Activated CD4-positive, alpha-beta T cell treated with anti-CD3 and anti-CD28 coated beads, Interleukin-2, amount 50 U/mL, for 48 hours (primary cell): ENCODE measurements at places on chromosomes 4 and X.

GRCh38 chr4:140697709-140698560 is 58.2 kb downstream of the TBC1D9 start:
- DNase-seq, result no peak

DNA sequence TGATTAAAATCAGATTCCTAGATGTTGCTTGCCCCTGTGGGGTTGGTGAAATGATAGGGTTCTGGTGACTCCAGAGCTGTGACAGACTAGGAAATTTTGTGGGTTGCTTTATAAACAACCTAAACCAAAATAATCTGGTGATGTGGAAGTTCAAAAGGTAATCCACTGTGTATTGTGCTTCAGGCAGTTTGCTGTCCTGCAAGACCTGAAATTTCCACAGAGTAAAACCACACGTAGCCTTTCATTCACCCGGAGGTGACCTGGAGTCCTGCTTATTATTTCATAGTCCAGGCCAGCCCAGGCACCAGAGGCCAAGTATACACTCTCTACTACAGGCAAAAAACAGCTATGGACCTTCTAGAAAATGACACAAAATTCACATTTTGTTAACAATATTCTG is 114.6 kb upstream of the CBR4 start:
- no peak for DNase-seq

DNA sequence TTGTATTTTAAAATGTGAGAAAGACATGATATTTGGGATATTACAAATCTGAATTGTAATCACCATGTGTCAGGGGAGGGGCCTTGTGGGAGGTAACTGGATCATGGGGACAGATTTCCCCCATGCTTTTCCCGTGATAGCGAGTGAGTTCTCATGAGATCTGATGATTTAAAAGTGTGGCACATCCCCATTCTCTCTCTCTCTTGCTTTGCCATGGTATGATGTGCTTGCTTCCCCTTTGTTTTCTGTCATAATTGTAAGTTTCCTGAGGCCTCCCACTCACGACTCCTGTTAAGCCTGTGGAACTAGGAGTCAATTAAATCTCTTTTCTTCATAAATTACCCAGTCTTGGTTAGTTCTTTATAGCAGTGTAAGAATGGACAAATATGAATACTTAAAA is 39.0 kb downstream of the CCDC158 start:
- no peak for DNase-seq

- DNase-seq, result no peak
These were observed 13.5 kb downstream of the AMMECR1 start for GRCh38 chrX:110304371-110304770.

GRCh38 chr4:73718375-73719373 is 21.7 kb upstream of the CXCL8 start:
- no peak for DNase-seq

GRCh38 chr4:176309772-176310171 is 10.0 kb upstream of the SPCS3 start:
- no peak for DNase-seq

GRCh38 chr4:187849556-187850225 is 145.9 kb upstream of the ZFP42 start:
- DNase-seq, result no peak

GRCh38 chr4:54473077-54473545 is 184.6 kb upstream of the KIT start:
- no peak for DNase-seq

DNA sequence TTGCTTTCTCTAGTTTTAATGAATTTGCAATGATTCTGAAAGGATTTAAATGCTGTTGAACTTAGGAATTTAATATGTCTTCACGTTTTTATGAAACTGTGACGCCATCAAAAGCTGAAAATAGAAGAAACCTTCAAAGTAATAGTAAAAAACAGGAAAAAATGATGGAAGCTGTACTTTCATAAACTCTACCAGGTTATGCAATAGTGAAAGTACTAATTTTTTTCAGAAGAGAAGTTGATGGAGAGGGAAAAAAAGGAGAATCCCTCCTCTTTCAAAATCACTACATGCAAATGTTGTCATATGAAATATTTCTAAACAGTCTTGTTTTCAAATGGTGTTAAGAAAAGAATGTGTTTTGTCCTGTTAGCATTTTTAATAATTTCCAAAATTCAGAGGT is 73.6 kb downstream of the ZNF330 start:
- no peak for DNase-seq

DNA sequence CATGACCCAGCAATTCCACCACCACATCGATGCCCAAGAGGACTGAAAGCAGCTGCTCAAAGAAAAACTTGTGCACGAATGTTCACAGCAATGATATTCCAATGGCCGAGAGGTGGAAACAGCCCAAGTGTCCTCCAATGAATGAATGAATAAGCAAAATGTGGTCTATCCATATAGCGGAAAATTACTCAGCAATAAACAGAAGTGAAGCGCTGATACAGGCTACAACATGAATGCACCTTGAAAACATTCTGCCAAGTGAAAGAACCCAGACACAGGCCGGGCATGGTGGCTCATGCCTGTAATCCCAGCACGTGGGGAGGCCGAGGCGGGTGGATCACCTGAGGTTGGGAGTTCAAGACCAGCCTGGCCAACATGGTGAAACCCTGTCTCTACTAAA is 5.2 kb upstream of the SLC2A9 start:
- no peak for DNase-seq

DNA sequence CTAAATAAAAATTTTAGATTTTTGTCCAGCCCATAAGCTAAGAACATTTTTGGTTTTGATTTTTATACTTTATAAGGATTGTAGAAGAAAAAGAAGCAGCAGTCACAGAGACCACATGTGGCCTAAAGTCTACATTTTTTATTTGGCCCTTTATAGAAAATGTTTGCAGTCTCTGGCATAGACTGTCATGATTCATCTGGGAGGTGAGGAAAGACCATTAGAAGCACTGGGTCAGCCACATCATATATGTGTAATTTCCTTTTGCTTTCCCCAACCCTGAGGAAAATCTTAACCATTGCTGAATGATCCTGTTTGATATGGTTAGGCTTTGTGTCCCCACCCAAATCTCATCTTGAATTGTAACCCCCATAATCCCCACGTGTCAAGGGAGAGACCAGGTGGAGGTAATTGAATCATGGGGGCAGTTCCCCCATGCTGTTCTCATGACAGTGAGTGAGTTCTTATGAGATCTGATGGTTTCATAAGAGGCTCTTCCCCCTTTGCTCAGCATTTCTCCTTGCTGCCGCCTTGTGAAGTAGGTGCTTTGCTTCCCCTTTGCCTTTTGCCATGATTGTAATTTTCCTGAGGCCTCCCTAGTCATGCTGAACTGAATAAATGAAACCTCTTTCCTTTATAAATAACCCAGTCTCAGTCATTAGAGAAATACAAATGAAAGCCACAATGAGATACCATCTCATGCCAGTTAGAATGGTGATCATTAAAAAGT is 12.1 kb upstream of the COPS4 start:
- no peak for DNase-seq
